ENCODE measurements at places on chromosomes 2 and 18. TPM values are rescaled to one million over a fixed set of nuclear protein-coding genes. Genes with fewer than 3 reads are reported as not detected.

The MOGAT1 gene
- total RNA-seq: not detected

The GPBAR1 gene
- total RNA-seq: 0.46 TPM

The FASTKD2 gene
- 24.8 TPM for total RNA-seq

The DES gene
- not detected for total RNA-seq

The CFAP65 gene
- not detected for total RNA-seq

The REL gene
- total RNA-seq: 23.3 TPM

DNA sequence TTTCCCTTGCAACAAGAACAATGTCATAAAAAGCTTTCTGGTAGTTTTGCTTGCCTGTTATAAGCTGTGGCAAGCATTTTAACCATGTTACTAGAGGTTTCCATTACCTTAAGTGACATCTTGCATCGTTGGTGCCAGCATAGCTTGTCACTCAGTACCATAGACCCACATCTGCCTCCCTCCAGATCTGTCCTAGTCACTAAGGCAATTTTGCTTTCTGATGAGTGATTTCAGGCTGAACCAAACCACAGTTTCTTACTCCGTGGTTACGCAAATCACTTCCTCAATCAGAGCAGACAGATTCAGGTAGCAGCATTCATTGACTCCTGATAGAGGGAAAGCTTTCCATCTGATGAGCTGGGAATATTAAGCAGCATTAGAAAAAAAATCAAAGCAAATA is 1057.5 kb upstream of the FAM98A start:
- DNase-seq: no peak

DNA sequence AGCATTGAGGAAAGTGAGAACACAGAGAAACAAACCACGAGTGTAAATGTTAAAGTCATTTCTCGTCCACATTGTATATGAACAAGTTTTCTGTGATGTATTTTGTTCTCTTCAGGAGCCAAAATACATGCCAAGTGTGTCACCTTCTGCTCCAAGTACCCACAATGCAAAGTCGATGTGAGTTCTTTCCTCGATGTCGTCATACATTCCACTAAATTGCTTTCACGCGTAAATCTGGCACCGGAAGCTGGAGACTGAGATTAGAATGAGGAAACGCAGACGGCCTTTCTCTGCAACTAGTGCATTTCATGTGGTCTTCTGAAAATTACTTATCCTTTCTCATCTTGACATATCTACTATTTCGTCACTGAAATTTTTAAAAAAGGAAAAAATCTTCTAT is 118.5 kb upstream of the SALL3 start:
- DNase-seq: no peak

DNA sequence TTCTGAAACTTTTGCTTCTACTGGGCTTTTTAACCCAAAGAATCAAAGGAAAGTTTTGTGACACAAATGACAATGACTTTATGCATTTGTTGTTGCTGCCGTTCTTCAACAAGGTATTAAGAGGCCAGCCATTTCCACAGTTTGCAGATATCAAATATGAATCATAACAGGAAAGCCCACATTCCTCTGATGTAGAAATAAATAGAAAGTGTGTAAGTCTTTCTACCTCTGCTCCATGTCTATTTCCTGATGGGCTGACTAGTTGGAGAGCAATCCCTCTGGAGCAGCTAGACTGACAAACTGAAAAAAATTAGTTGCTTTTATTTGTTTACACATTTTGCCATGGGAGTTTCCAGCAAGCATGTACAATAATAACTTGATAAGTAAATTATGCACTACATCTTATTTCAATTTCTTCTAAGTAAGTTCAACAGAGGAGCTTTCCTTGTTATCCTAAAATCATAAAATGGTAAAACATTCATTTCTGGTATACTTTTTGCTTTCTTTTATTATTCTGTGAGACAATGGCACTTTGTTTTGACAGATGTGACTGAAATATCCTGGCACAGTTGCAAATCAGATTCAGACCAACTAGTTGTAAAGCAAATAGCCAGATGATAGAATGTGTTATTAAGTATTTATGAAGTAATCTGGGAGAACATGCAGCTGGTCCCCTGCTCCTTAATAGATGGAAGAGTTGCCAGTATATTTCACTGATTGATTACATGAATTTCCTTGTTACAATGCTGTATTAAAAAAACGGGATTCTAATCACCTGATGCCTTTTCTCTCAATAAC is 266.7 kb downstream of the METTL4 start:
- no peak for DNase-seq

GRCh38 chr2:54588244-54588899 is 132.2 kb downstream of the SPTBN1 start:
- DNase-seq: no peak

DNA sequence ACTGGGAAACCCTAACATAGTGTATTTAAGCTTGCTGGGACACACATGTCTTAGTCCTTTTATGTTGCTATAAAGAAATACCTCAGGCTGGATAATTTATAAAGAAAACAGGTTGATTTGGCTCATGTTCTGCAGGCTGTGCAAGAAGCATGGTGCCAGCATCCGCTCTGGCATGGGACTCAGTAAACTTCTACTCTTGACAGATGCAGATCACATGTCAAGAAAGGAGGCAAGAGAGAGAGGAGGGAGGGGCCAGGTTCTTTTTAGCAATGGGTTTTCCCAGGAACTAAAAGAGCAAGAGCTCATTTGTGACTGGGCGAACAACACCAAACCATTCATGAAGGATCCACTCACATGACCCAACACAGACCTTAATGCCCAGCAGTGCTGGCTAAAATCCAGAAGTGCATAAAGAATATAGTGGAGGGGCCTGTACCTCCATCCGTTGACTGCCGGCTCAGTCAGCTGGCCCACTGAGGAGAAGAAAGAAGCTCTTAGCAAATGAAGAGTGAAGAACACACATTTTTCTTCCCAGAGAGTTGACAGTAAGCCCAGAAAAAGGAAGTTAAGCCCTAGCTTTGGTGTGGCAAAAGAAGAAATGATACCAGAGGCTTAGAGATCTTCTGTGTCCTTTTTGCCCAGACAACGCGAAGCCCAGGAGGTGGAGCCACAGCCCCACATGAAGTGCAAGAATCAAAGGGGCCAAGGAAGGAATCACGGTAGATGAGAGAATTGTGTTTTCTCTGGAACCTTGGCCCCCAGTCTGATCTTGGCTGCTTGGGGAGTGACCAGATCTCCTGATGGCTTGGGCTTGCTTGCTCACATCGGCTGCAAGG is 183.5 kb upstream of the FAM98A start:
- DNase-seq: no peak

DNA sequence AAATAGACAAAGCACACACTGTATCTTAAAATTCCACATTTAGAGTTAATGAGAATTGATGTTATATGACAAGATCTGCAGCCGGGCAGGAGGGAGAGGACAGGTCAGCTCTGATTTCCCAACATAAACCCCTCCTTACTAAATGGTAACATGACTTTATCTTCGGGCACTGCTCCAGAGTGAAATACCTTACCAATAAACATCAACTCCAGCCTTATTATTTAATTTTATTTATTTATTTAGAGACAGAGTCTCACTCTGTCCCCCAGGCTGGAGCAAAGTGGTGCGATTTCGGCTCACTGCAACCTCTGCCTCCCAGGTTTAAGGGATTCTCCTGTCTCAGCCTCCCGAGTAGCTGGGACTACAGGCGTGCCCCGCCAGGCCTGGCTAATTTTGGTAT is 1.7 kb downstream of the CYB5A start:
- DNase-seq: no peak

DNA sequence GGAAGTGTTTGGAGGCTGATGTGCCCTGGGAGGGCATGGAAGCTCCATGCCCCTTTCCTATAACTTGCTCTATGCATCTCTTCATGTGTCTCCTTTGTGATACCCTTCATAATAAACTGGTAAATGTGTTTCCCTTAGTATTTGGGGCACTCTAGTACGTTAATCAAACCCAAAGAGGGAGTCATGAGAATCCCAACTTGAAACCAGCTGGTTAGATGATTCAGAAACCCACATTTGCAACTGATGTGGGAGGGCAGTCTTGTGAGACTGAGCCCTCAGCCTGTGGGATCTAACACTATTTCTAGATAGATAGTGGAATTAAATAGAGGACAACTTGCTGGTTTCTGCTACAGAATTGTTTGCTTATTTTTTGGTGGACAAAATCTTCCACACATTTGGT is 20.3 kb downstream of the ANKRD30B start:
- no peak for DNase-seq

DNA sequence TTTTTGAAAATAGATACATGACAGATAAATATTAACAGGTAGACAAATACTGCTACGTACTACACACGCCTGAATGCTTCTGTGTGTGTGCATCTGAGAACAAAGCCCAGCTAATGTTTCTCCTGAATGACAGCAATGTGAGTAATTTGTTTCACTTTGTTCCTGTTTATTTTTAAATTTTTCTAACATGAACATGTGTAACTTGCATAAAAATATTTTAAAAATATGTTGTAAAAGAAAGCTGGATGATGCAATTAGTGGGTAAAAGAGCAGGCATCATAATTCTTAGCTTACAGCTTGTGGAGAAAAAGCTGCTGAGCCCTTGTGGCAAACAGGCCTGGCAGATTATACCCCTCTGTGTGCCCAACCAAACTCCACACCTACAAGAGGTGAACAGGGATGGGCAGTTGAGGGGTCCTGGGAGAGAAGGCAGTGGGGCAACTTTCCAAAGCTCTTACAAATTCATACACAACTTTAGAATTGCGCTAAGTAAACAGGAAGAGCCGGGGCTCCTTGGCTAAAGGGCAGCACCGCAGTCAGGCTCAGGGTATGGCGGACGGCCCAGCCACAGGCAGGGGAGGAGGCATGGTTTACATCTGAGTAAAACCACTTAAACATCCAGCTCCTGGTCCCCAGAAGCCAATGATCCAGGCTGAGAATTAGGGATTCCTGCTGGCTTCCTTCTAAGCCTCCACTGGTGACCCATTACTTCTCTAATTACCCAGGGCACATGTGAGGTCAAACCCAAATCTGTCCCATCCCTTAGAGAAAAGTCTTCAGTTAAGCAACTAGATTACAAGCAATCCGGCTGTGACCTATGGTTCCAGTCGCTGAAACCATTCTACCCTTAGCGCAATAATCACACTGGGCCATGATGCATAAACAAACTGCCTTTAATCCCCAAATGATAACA is 14.0 kb downstream of the PXDN start:
- no peak for DNase-seq

DNA sequence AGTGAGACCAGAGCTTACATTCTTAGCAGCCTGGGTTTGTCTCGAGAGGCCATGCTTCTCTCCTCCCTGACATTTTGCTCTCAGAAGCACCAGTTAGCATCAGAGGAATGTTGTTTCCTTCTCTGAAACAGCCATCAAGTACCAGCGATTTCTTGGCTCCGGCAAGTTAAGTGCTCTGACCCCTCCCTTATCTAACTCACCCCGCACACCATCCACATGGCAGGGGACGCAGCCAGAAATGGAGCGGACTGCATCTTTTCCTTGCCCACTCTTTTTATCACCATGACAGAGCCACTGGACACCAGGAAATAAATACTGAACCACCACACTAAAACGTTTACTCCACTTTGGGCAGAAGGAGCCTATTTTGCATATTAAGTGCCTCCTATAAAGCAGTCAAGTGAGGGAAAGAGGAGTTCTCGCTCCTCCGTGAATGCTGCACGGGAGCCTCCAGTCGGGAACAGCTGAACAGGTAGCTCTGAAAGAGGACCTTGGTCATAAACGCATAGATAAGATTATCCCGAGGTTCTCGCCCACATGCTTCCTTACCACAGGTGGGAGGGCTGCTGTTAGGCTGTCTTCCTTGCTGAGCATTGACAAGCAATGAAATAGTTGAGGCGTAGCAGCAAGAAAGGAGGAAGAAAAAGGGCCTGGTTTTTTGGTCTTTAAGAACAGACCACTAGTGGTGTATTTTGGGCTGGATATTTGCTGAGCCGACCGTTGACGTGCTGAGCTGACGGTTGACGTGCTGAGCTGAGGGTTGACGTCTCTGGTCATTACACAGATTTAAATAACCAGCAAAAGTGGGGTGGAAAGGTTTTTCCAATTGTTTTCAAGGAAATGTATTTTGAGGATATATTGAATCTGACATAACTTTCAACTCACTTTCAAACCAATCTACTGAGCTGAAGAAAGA is 71.4 kb upstream of the ITGB6 start:
- DNase-seq: no peak

DNA sequence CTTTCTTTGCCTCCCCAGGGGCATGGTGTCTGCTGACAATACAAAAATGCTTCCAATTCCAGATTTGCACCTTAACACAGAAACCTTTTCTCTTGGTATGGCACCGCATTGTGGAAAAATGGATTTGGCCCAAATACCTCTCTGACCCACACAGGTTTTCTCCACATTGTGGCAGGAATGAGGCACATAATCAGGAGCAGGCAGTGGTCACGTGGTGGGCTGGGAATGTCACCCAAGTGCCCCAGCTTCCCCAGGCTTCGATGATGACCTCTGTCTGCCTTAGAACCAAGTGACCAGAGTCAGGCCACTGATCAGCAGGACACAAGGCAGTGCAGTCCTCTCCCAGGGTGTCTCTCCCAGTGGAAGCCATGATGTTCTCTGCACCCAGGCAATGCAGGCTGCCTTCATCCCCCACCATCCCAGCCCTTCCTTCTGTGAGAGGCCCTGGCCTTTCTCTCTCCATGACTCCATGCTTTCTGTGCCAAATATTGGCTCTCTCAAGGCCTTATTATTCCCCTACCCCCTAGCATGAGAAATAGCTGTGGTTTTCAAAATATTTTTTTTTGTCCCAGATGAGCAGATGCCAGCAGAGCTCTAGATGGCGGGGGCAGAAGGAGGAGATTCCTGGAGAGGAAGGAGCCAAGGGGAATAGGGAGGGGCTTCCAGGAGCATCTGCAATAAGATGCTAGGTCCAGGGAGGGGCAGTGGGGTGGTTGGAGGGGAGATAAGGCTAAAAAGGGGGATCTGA is 198.9 kb downstream of the ACKR3 start:
- DNase-seq: no peak

GRCh38 chr2:53768242-53768542 is 588 bp downstream of the CHAC2 start:
- no peak for DNase-seq

DNA sequence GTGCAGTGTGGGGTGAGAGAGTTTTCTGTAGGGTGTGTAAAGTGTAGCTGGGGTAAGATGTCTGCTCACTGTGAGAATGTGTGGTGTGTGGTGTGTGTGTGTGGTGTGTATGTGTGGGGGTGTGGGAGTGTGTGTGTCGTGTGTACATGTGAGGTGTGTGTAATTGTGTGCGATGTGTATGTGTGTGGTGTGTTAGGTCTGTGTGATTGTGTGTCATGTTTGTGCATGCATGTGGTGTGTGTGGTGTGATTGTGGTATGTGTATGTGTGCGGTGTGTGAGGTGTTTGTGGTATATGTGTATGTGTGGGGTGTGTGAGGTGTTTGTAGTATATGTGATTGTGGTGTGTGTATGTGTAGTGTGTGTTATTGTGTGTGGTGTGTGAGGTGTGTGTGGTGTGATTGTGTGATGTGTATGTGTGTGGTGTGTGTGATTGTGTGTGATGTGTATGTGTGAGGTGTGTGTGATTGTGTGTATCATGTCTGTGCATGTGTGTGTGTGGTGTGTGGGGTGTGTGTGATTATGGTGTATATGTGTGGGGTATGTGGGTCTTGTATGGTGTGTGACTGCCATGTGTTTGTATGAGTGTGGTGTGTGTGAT is 241.7 kb upstream of the HDAC4 start:
- no peak for DNase-seq

All from activated naive CD4-positive, alpha-beta T cell treated with anti-CD3 and anti-CD28 coated beads, Interleukin-2, amount 50 U/mL, for 72 hours (primary cell).